Natural killer cell treated with Interleukin-12 subunit alpha and Interleukin-12 subunit beta and Interleukin-15 and Interleukin-18, amount 100 ng/mL, for 72 hours (primary cell): ENCODE measurements at places on chromosomes 13 and 19. TPM values are rescaled to one million over a fixed set of nuclear protein-coding genes. Genes with fewer than 3 reads are reported as not detected.

GRCh38 chr19:4302243-4302640 lies at the start of gene TMIGD2:
TMIGD2 (minus strand) TSS chr19:4302389; CDS start chr19:4302385, 4 bp downstream.
- no peak for DNase-seq

- no peak for DNase-seq
These were observed 15.2 kb downstream of the SAE1 start for GRCh38 chr19:47145639-47146486.

The ZNF560 gene
- total RNA-seq, result not detected

- DNase-seq, result no peak
These were observed 9.1 kb upstream of the ERVK3-1 start for GRCh38 chr19:58296104-58296503.

GRCh38 chr13:51721496-51721895 lies 82.5 kb downstream of the DHRS12 start:
- DNase-seq, result no peak

DNA sequence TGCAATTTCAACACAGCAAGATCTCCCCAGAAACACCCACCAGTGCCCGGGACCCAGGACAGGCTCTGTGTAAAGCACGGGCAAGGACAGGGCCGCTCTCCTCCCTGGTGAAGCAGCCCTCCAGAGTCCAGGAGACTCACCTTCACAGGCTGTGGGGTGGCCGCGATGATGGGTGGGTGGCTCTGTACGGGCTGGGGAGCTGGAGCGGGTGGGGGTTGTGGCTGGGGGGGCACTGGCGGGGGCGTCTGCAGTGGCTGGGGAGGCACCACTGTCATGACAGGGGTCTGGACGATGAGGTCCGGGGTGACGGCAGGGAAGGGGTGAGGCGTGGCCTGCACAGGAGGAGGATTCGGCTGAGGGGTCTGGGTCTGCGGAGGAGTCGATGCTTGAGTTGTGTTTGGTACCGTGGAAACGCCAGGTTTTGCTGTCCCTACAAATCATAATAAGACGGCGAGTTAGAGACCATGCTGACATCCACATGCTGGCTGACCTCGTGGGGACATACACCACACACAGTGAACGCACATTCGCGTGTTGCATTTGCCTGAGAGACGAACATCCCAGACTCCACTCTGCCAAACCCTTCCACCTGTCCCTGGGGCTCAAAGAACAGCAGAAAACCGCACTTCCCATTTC lies 33.1 kb upstream of the EPHX3 start:
- no peak for DNase-seq

DNA sequence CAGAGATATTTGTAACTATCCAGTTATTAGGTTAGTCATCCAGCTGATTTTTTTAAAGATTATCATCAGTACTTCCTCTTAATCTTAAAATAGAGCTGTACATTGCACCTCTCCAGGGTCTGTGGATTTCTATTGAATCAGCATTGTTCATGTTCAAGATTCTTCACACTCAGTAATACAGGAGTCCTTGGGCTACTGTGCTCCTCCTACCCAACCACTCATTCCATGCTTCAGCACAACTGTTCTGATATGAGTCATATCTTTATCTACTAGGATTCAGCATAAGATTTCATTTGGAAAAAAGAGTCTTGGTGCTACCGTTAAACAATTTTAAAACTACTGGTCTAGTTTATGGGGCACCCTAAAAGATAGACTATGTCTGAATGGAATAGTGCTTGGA lies 357.8 kb downstream of the DCT start:
- no peak for DNase-seq

The TLE6 gene
- 1.8 TPM for total RNA-seq

- DNase-seq, result no peak
These were observed 399.1 kb upstream of the GPC6 start for GRCh38 chr13:92827503-92827902.

DNA sequence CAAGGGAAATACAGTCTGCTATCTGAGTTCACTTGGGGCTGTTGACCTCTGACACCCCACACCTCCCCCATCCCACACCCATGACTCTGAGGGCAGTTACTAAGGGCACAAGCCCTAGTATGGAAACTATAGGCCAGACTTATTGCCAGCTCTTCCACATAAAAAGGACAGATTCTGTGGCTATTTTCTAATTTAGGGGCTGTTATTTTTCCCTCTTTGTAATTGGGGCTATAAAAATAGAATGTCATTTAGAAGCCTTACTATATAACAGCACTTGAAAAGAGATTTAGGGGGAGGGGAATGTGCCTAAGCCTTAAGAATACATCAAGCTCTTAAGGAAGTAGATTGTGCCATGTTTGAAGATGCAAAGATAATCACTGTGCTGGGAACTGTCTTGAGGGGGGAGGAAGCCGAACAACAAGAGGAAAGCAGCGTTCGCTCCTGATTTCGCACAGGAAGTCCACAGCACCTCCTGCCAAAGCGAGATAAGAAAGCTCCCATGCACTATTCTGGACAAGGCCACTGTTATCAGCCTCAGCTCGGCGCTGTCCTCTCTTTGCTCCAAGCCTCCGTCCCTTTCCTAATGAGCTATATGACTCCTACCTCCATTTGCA lies 86.6 kb downstream of the FLT1 start:
- no peak for DNase-seq

DNA sequence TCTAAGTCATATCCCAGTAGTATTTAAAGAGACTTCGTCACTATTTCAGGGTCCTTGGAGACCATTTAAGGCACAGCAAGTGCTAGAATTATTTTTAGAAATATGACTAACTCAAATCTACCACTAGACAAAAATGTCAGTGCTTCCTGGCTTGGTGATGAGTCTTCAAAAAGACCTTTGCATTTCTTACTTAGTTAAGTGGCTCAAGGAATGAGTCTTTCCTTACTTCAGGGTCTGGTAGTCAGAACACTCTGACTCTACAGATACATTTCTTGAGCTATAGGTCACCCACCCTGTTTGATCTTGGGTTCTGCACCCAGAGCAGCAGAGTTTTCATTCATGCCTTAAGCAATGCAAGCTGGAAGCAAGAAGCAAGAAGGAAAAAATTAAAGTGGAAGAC lies 191.0 kb upstream of the HTR2A start:
- DNase-seq, result no peak

GRCh38 chr19:12804051-12804450 lies 2.2 kb downstream of the THSD8 start:
- no peak for DNase-seq

DNA sequence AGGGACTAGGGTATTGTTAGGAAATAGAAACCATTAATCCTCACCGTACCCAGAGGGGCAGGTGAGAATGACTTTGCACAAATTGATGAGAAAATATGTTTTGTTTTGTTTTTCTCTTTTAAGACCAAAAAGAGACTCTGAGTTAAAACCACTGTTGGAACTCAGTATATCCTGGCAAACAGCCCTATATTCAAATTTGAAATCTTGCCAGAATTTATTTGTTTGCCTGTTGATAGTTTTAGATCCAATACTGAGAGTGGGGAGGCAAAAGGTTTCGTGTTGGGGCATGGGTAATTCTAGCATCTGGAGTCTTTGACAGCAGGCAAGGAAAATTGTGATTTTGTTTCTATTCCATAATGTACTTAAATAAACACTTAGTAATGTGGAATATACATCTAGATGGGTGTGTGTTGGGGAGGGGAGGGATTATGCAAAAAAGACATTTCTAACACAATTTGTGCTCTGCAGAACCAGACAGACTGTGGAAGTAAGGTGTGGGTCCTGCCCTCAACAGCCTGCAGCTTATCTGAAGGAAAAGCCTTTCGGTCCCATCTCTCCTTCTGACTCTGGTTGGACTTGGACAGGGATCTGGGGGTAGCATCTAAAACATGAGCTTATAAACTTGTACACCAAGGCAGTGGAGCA lies 190.7 kb downstream of the OXGR1 start:
- DNase-seq, result no peak

DNA sequence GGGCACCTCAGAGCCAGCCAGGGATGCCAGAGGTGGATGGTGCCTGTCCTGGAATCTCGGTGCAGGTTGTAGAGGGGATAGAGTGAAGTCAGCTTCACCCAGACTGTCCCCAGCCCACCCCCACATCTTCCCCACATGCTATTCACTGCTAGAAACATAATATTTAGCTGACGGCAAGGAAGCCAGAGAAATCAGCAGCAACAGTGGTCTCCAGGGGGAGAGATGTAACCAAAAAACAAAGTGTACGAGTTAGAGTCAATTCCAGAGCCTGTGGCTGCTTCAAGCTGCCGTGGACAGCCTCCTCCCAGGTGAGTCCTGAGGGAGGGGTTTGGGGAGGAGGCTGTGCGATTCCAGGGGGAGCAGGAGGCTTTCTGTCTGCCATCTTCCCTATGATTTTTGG lies 97.6 kb downstream of the ZNF536 start:
- DNase-seq, result no peak
